Esophagus squamous epithelium (tissue), 5 donors: ENCODE measurements at places on chromosomes 5 and 9. TPM values are rescaled to one million over a fixed set of nuclear protein-coding genes. Genes with fewer than 3 reads are reported as not detected.

DNA sequence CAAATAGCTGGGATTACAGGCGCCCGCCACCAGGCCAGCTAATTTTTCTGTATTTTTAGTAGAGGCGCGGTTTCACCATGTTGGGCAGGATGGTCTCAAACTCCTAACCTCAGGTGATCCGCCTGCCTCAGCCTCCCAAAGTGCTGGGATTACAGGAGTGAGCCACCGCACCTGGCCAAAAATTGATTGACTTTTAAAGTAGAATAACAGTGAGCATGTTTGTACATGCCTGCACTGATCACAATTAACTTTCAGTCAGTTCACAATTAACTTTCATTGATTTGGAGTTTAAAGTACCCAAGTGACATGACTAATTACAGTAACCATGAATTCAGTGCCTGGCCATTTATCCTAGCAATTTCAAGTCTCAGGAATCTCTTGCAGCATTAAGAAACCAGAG is 61.3 kb downstream of the ANKH start:
- H3K4me3 ChIP-seq = peak overlapping the region; percentile 34
- no peaks in the 10 kb centered on the region for H3K4me1 ChIP-seq
- DNase-seq = no peak
- no peaks in the 10 kb centered on the region for H3K36me3 ChIP-seq
- H3K27ac ChIP-seq = peak overlapping the region; percentile 77

DNA sequence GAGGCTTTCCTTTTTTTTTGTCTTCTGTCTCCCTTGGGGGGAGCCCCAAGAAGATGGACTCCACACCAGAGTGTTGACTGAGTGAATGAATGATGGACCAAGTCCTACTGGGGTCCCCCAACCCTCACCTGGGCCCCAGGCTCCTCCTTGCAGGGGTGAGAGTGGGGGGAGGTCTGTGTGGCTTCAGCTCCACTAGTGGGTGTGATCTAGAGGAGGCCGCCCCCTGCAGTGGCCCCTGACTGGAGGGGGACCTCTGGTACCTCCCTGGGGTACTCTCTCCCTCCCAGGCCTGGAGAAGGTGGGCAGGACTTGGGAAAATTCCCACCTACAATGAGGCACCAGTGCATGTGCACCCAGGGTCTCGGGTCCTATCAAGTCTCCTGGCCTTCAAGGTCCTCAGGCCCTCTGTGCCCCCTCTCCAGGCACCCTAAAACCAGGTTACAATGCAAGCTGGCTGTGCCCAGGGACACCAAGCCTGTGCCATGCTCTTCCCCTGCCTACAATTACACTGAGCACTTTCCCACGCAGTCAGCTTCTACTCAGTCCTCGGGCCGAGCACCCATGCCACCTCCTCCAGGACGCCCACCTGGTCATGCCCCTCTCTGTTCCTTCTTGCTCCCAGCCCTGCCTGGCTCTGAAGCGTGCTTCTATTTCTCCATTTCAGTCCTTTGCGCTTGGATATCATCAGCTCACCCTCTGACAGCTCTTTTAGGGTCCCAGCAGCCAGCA is 117.2 kb upstream of the PHYKPL start:
- H3K4me1 ChIP-seq = no peaks in the 10 kb centered on the region
- no peak overlapping the region for H3K4me3 ChIP-seq
- H3K27ac ChIP-seq = no peak overlapping the region
- no peaks in the 10 kb centered on the region for H3K36me3 ChIP-seq
- DNase-seq = no peak

DNA sequence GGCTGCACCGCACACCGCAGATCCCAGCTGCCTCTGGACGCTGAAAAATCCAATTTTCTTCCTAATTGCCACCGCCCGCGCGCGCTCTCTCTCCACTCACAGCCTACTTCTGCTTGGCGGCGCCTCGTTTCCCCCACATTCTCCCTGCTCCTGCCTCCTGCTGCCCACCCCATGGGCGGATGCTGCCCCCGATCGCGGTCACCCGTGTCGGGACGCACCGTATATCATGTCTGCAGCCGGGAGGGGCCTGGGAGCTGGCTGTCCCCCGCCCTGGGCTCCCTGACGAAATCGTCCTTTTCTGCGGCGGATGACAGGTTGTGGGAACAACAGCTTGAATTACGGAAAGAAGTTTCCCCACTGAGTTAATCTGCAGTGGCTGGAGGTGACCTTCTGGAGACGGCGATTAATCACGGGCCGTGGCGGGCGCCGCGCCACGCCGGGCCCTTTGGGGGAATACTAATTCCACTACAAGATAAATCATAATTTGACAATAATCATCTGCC is 36.3 kb upstream of the PSD2 start:
- peaks cover 6% of the 10 kb centered on the region for H3K4me1 ChIP-seq
- no peak overlapping the region for H3K27ac ChIP-seq
- DNase-seq = no peak
- H3K4me3 ChIP-seq = no peak overlapping the region
- peaks cover 18% of the 10 kb centered on the region for H3K27me3 ChIP-seq

Gene EFNA5
- total RNA-seq = 17.9 TPM

- no peaks in the 10 kb centered on the region for H3K36me3 ChIP-seq
- H3K27ac ChIP-seq = no peak overlapping the region
- H3K4me1 ChIP-seq = no peaks in the 10 kb centered on the region
Observed at GRCh38 chr9:20906326-20906725, 125.1 kb downstream of the HACD4 start.

- H3K27ac ChIP-seq = no peak overlapping the region
- peak; percentile 1 for DNase-seq
- no peak overlapping the region for H3K4me3 ChIP-seq
- no peaks in the 10 kb centered on the region for H3K27me3 ChIP-seq
Observed at GRCh38 chr5:100517301-100517974, 17.7 kb upstream of the FAM174A start.

DNA sequence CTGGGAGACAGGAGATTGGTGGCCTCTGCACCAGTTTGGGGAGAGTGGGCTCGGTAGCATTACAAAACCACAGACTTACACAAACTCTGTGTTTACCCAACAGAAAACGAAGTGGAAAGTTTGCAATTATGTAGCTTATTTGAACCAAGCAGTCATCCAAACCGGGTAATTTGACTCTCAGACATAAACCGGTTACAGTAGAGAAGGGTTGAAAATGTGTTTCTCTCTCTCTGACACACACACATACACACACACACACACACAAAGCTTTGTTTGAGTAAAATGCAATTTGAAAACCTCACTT is 97.1 kb upstream of the ZNF608 start:
- H3K27ac ChIP-seq = no peak overlapping the region
- H3K4me3 ChIP-seq = no peak overlapping the region
- H3K36me3 ChIP-seq = no peaks in the 10 kb centered on the region
- no peaks in the 10 kb centered on the region for H3K4me1 ChIP-seq

Gene ALDH1A1
- 56.6 TPM for total RNA-seq

- no peak for DNase-seq
- H3K4me3 ChIP-seq = no peak overlapping the region
- peaks cover 52% of the 10 kb centered on the region for H3K4me1 ChIP-seq
- H3K27me3 ChIP-seq = no peaks in the 10 kb centered on the region
- H3K27ac ChIP-seq = no peak overlapping the region
Observed at GRCh38 chr9:127935765-127936221, 1.9 kb downstream of the DPM2 start.

DNA sequence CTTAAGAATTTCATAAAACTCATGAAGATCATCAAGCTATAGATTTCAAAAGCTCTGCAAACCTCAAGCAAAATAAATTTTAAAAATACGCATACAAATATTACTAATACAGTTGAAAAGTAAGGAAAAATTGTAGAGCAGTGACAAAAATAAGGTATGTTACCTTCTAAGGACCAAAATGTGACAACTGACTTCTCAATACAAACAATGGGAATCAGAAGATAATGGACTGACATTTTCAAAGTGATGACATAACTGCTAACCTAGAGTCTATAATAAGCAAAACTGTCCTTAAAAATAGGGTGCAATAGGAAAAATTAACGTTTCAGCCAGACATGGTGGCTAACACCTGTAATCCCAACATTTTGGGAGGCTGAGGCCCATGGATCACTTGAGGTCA is 27.1 kb downstream of the RMI1 start:
- H3K27ac ChIP-seq = no peak overlapping the region
- no peaks in the 10 kb centered on the region for H3K4me1 ChIP-seq
- no peaks in the 10 kb centered on the region for H3K27me3 ChIP-seq
- no peak overlapping the region for H3K4me3 ChIP-seq
- DNase-seq = no peak

DNA sequence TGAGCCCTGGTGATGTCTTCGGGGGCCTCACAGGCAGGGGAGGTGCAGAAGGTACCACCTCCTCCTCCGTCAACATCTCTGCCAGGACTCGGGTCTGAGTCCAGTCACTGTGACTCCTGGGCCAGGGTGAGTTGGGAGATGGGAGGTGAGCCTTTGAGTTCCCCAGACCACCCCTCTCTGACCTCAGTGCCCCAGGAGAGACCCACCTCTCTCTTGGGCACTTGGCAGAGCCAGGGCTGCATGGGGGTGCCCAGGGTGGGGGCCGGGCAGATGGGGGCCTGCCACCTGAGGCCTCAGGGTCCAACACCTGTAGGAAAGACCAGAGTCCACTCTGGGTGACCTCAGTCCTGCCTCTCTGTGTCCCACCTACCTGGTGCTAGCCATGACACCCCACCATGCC is 6.8 kb downstream of the KIF12 start:
- DNase-seq = no peak
- H3K27ac ChIP-seq = no peak overlapping the region
- H3K4me1 ChIP-seq = peaks cover under 1% of the 10 kb centered on the region
- H3K36me3 ChIP-seq = no peaks in the 10 kb centered on the region
- H3K27me3 ChIP-seq = no peaks in the 10 kb centered on the region

- peaks cover 36% of the 10 kb centered on the region for H3K36me3 ChIP-seq
- DNase-seq = no peak
- H3K4me3 ChIP-seq = no peak overlapping the region
- peaks cover 55% of the 10 kb centered on the region for H3K4me1 ChIP-seq
- peak overlapping the region; percentile 65 for H3K27ac ChIP-seq
Observed at GRCh38 chr5:177430140-177430951, 3.9 kb downstream of the GRK6 start.
